HS-5 (cell line): ENCODE measurements at places on chromosomes 2 and 18.

DNA sequence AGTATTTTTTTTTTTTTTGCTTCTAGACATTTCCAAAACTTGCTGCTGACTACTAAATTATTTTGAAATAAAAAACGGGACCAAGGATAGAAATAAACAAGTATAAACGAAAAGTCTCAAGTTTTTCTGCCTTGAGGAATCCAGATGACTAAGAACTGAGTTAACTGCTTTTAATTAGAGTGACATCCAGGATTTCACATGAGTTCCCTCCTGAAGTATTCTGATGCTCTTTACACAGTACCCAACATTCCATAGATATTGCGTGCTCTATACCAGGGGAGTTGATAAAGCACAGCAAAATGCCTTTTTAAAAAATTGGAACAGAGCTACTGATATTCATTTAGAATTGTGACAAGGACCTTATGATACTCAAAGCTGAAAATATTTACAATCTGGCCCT, 618.0 kb downstream of the CCDC85A start:
- peak; percentile 63 for DNase-seq

DNA sequence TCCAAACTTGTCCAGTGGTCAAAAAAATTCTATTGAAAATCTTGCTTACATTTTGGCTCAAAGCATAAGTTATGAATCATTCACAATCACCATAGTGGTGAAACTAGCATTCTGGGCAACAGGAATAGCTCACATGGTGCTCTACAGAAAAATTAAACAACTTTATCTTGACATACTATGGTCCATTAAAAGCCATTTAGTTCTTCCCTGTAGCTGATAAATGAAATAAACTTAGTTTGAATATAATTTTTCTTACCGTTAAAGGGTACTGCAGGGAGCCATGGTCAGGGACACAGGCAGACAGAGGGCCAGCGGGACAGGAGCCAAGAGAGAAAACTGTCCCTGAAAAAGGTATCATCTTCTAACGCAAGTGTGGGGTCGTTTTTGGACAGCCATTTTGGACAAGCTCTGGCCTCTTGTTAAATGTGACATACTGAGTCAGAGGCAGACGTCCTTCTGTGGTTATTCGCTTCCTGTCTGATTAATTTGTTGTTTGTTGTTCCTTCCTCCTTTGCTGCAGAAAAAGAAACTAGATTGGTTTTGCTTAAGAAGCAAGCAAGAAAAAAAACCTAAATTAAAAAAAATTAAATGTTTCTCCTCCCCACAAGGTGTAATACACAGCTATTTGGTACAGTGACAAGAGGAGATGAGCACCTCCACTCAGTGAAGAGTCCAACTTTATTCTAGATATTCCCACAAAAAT, at the start of gene WIPF1:
Gene WIPF1 (minus strand): TSS at position 460 of the 703 bp plus-strand sequence. CDS start 12,231 bp downstream, outside the sequence.
- peak; percentile 43 for DNase-seq

- no peak for DNase-seq
These were observed 419.6 kb upstream of the POU3F3 start for GRCh38 chr2:104434318-104434792.

GRCh38 chr2:69917852-69918251, 2.9 kb downstream of the MXD1 start:
- DNase-seq = peak; percentile 67

GRCh38 chr2:77155511-77155910, 366.7 kb downstream of the LRRTM4 start:
- no peak for DNase-seq
